ENCODE measurements at places on chromosomes 11 and 22.

DNA sequence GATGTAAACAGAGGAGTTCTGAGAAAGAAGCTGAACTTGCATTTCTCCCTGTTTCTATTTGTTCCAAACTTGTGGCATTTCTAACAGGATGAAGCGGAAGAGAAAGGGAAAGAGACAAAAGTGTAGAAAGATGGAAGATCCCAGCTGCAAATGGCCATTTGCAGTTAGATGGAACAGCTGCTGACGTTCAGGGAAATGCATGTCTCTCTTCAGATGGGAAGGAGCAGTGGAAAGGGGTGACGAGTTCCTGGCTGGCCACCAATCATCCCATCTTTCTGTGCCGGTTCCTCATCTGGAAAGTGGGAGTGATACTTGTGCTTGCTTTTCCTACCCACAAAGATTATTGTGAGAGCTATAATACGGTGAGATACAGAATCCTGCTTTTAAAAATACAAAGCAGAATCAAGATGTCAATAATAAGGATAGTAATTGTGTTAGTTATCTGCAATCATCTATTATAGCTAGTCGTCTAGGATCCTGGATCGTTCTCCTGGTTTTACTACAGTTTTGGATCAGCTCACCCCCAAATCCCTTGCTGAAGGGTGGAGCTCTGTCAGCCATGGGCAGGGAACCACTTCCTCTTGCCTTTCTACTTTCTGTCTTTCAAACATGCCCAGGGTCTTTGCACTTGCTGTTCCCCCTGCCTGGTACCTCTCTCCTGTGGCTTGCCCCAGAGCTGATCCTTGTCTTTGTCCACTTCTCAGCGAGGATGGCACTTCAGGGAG, 1.2 kb upstream of the TIMP3 start:
- DNase-seq, result no peak

DNA sequence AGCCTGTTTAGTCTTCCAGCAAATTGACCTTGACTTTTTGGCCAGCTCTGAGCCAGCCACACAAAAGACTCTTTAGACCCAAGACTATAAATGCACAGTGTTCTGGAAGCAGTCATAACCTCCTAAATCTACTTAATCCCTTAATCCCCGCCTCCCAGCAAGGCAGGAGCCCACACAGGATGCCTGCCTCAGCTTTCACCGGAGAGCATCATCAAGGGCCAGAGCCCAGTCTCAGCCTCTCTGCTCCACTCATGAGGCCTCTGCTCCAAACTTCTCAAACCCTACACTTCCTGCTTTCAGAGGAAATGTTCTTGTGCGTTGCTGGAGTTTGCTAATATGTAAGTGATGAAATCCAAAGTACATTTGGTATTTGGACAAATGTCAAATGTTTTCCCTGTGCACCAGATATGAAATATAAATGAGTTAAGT, 57.9 kb upstream of the FSHB start:
- no peak for DNase-seq

- DNase-seq, result no peak
Observed at GRCh38 chr11:15473954-15474837, 359.5 kb downstream of the INSC start.

- DNase-seq, result no peak
Observed at GRCh38 chr11:17839450-17839849, 104.9 kb downstream of the KCNC1 start.

DNA sequence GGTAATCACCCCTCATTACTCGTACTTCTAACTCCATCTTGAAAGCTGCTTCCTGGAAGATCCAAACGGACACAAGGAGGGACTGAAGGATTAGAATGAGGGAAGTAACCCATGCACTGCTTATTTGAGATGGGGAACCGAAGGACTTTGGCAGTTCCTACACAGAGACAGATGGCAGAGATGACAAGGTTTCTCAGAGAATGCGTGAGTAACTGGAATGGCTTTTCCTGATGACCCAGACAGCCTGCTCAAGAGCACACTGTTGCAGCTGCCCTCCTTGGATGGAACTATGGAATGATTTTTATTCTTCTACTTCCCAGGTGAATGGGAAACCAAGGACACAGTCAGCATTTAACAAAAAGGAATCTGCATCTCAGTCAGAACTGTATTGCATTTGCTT, 7.3 kb downstream of the KCNJ11 start:
- no peak for DNase-seq

DNA sequence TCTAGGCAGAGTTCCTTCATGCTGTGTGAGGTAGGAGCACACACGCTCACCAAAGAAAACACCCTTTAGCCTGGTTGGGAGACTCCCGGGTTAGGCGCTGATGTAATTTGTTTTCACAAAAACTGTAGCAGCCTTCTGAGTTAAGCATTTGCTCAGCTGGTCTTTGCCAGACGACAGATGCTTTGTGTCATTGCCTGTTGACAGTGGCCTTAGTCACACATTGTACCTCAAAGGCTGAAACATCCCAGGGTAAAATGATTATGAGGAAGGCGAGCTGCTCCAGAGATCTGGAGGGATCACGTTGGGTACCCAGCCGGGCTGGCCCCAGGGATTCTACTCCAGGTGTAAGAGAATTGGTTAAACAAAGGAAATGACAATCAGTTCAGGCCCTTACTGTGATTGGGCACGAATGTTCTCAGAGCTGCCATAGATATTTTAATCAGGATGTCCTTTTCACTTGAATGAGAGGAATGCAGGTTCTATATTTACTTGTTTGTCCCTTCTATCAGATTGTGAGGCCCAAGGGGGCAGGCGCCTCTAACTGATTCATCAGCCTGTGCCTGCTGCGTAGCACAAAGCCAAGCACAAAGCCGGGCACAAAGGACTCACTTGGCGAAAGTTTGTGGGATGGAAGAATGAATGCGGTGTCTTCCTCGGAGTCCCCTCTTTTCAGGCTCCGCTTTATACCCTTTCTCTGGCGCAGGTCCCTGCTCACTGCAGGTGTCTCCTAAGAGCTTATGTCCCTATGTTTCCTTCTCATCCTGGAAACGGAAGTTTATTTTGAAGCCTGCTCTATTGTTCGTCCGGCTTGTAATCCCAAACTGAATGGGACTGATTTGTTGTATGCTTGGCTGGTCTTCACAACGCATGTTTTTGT, 47.1 kb downstream of the ADM start:
- no peak for DNase-seq

DNA sequence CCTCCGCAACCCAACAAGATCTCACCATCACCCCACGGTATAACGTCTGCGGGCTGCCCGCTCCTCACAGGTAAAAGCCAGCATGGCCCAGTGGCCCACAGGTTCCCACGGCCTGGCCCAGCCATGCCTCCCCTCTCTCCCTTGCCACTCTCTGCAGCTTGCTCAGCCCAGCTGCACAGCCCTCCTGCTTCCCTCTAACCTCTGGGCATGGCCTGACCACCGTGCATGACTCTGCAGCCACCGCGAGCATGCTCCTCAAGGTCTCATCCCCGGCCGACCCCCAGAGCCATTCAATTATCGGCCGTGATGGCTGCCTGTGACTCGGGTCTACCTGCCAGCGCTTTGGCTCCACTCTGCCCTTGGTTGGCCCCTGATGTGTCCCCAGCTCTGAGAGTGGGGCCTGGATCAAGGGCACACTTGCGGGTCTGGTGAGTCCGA, 185.5 kb downstream of the CTTN start:
- DNase-seq, result no peak

- no peak for DNase-seq
Observed at GRCh38 chr11:70331901-70332300, 61.4 kb downstream of the PPFIA1 start.

DNA sequence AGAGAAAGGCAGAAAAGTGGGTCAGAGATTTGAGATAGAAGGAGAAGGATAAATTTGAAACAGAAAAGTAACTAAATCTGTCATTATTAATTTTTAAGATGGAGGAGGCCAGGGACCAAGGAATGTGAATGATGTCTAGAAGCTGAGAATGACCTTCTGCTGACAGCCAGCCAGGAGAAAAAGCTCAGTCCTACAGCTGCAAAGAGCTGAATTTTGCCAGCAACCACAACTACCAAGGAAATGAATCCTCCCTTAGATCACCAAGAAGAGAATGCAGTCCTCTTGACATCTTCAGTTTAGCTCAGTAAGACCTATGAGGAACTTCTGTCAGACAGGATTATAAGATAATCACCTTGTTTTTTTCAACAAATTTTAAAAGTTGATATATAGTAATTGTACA, 538.2 kb downstream of the LRRC4C start:
- no peak for DNase-seq

DNA sequence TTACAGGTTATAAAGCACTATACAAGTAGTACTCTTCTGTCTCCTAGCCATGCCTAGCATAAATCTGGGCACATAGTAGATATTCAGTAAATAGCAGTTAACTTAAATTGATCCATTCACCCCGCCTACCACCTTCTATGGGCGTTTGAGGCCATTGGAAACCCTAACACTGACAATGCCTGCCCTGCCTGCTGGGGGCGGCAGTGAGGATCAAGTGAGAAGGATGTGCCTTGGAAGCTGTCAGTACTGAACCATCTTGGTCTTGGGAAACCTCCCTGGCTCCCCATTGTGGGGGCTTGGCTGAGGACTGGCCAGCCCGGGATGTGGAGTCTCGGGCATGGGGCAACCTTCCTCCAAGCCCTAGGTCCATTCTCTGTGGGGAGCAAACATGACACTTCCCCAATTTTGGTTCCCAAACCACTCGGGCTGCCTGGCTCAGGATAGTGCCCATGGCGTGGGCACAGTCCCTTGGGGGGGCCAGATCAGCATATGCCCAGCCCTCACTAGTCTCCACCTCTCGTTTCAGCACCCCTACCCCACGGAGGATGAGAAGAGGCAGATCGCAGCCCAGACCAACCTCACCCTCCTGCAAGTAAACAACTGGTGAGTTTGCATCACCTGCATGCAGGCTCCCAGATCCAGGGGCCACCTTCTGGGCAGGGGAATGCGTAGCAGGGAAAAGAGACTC, 67.4 kb downstream of the FEZ1 start:
- no peak for DNase-seq

GRCh38 chr11:110712659-110713448, 617 bp upstream of the ARHGAP20 start:
- no peak for DNase-seq

- no peak for DNase-seq
Observed at GRCh38 chr22:42700901-42701300, 19.8 kb downstream of the A4GALT start.

DNA sequence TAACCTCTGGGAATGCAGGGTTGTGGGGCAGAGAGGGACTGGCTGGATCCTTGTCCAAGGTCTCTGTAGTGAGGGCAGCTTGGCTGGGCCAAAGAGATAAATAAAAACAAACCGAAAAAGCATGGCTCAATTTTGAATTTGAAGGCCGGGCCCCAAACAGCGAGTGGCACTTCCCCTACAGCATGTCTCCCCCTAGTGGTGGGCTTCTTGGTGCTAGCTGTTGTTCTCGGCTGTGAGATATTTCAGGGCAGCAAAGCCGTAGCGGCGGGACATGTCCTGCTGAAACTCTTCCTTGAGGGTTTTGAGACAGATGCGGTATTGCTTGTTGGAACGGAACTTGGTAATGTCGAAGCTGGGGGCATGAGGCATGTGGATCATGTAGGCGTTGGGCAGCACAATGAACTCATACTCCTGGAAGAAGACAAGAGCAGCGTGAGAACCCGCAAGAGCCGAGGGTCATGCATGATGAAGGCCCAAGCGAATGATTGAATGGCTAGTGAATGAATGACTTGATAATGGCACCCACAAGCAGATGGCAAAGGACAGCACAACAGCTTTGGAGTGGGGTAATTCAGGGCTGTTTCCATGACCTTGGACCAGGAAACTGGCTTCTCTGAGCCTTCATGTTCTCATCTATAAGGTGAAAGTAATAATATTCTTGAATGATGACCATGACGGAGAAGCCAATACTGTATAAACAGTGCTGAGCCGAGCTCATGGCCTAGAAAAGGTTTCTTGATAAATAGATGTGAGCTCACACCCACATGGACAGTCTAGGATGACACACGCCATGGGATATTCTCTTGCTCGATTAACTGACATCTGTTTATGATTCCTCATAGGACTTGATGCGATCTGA, 216.3 kb upstream of the SYN3 start:
- DNase-seq, result no peak

DNA sequence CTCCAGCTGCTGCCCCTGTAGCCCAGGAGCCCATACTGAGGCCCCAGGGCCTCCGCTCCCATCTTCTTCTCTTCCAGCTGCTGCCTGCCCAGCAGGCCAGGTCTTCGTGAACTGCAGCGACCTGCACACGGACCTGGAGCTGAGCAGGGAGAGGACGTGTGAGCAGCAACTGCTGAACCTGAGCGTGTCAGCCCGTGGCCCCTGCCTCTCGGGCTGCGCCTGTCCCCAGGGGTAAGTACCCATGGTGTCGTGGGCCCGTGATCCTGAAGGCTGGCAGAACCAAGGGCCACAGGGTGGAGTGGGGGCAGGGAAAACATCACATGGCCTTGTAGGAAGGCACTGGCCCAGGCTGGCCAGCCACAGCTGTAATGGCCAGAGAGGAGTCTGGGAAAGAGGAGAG, 31.2 kb downstream of the OTOG start:
- DNase-seq, result no peak
